ENCODE measurements at places on chromosomes 2 and 18.
A peak's percentile ranks its signal among the peaks of the same experiment; 100 is the strongest.

GRCh38 chr2:240983361-240983995 lies 14.9 kb upstream of the SNED1 start:
- DNase-seq, result peak; percentile 78

DNA sequence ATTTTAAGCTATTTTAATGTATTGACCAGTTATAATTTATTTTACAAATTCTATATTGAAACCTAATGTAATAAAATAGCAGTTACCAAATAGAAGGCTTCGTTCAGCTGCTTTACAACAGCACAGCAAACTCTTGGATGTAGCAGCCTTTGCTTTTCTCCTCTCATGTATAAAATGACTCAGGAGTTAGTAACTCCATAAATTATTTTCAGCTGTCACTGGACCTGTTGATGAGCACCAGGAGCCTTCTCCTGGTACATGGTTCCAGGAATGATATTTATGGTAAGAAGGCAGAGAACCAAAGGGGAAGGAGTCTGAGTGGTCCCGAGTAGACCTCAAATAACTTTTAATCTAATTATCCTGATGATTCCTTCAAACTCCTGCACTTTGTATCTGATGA lies 256.4 kb upstream of the NETO1 start:
- no peak for DNase-seq

- DNase-seq, result no peak
Measured at GRCh38 chr2:197078535-197078934, 152.0 kb upstream of the PGAP1 start.

- DNase-seq, result no peak
Measured at GRCh38 chr2:184322615-184323014, 275.7 kb upstream of the ZNF804A start.

DNA sequence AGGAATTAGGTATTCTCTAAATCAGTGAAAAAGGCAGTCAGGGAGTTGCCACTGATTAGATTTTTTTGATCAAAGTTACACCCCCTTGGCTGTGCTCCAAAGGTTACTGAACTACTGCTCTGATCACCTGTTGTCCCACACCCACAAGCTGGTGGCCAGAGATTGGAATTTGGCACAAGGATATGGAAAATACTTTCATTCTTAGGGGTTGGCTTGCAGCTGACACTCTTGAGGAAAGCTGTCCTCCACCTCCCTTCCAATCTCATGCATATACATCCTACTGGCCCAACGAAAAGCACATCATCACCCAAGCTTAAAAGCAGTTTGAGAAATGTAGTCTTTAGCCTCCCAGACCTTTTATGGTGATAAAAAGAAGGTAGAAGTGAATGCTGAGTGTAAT lies 329.5 kb upstream of the CHAC2 start:
- DNase-seq, result no peak

- peak; percentile 86 for DNase-seq
Measured at GRCh38 chr2:68698567-68699377, 35.8 kb upstream of the ARHGAP25 start.

DNA sequence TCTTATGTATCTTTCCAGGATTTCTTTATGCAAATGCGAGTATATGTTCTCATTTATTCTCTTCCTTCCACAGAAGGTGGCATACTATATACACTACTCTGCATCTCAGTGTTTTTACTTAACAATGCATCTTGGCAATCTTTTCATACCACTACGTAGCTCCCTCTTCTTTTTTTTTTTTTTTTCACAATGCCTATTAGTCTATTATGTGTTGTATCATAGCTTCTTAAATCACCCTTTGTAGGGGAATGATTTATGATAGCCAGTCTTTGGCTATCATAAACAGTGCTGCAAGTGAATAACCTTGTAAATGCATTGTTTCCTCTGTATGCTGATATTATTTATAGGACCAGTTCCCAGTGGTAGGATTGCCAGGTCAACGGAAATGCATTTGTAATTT lies 204.2 kb downstream of the BABAM2 start:
- no peak for DNase-seq

- peak; percentile 19 for DNase-seq
Measured at GRCh38 chr2:86788881-86789686, 1.6 kb downstream of the CD8A start.

DNA sequence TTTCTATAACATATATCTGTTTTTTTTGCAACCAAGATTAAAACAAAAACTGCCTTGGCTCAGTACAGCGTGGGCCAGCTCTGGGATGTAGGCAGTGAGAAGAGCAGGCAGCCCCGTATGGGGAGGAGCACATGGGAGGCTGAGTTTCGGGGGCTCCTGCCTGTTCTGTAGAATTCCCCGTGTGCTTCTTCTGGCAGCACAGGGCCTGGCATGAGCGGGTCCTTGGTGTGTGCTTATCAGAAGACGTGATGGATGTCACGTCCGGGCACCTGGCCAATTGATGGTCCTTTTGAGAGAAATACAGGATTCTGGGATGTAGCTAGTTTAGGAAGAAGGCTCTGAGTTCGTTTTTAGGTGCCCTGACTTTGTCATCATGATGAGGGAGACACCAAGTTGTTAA lies 16.2 kb downstream of the IMPA2 start:
- no peak for DNase-seq

DNA sequence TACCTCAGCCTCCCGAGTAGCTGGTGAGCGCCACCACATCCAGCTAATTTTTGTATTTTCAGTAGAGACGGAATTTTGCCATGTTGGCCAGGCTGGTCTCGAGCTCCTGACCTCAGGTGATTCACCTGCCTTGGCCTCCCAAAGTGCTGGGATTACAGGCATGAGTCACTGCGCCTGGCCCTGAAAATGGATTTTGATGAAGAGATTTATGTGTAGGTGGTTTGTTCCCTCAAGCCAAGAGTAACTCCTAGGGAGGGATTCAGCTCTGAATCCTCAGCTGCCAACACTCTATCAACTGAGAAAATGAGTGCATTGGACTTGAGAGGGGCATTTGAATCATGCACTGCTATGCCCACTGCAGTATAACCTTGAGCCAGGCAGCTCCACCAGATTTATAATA lies 17.5 kb upstream of the LIPG start:
- no peak for DNase-seq

DNA sequence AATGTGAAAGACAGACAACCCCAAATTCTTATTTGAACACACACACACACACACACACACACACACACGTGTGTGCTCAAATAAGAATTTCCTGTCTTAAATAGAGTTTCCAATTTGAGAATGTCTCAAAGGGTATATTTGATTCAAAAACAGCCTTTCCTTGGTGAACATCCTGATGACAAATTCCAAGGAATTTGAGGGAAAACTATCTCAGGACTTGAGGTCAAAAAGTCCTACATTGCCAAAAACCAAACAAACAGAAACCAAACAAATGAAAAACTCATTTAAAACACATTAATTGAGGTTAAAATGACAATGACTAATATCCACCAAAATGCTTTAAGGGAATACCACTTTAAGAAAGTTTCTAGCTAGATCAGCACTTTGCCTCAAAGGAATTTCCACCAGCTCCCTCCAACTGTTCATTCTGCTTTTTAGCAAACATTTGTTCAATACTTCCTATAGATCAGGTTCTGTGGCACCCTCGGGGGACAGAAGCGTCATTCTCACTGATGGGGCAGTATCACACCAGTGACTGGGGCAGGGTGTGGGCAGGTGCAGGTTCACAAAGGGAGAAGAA lies 232.1 kb upstream of the TRIB2 start:
- no peak for DNase-seq

DNA sequence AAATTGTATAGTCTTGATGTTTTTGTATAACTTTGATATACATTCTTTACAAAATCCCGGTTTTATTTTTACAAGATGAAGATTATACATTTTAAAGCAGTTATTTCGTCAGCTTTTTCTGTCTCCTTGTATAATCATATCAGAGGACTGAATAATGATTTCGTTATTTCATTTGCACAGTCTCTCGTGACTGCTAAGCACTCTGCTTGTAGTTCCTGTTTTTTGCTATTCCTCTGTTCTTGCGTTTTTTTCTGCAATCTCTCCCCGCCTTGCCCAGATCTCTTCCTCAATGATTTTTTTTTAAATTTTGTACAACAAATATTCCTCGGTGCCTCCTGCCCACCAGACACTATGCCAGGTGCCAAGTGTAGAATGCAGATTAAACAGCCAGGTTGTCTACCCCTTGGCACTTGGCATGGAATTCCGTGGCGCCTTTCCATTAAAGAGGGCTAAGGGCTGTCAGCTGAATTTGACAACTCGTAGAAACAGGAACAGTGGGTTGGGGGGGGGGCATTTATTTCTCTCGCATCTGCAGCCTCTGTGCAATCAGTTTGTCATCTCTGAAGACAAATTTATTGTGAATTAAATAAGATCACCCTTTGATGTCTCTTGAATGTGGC lies 69.6 kb downstream of the KLHL29 start:
- no peak for DNase-seq

GRCh38 chr2:24842081-24843050 lies 49.1 kb downstream of the CENPO start:
- DNase-seq, result no peak

DNA sequence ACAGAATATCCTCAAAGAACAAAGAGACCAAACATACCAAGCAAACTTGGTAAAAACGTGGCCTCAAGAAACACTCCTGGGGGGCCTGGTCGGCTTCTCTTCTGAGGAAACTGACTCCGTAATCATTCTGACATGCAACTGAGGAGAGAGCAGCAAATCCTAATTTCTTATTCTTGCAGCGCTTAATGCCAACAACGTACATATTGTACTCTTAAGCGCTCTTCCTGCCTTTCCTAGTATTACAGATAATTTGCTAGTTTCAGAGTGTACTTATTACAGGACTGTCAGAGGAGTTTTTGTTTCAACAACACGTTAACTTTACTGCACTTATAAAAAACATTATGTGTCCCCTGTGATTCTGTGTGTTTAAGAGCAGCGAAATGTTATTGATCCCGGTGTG lies 64.9 kb downstream of the ZNF521 start:
- no peak for DNase-seq

DNA sequence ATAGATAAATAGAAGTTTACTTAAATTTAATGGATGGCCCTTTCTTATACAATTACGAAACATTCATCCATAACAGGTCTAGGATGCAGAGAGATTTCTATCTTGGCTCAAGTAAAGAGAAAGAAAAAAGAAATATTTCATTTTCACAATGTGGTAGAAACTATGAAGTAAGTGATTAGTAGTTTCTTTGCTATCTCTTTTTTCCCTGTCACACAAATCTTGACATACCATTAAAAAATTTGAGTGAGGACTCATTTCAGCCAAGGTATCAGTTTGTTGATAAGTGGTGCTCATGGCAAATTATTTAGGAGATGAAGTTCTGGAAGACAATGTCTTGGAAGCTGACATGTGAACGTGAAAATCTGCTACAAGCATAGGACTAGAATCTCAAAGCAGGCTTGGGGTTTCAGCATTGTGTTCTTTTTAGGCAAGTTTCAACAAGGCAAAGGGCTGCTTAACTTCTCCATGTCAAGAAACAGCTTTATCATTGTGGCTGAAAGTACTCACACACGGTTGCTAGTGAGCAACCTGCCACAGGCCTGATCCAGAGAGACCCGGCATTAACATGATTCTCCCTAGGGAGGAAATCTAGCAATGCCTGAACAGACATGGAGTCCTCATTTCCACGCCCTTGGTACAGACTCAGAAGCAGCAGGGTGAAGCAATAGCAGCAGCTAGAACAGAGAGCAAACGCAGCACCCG lies 414.6 kb downstream of the DLGAP1 start:
- DNase-seq, result no peak

GRCh38 chr2:231047274-231047922 lies 9.3 kb upstream of the PSMD1 start:
- no peak for DNase-seq

DNA sequence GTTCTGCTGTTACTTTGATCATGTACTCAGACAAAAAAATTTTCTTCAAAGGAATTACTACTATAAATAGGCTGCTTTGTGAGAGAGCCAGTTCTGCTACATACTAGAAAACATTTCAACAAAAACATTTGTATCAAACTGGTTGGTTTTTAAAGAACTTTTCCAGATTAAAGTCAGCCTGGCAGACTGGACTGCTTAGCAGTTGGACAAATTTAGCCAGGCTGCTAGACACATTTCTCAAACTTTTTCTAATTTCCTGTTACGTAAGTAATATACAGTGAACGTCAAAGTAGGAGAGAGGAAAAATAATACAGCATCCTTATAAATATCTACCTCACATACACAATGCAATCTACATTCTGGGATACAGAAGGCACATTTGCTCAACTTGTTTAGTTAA lies 109.5 kb downstream of the SP3 start:
- DNase-seq, result no peak

- DNase-seq, result no peak
Measured at GRCh38 chr2:143697744-143698143, 568.5 kb downstream of the ARHGAP15 start.

DNA sequence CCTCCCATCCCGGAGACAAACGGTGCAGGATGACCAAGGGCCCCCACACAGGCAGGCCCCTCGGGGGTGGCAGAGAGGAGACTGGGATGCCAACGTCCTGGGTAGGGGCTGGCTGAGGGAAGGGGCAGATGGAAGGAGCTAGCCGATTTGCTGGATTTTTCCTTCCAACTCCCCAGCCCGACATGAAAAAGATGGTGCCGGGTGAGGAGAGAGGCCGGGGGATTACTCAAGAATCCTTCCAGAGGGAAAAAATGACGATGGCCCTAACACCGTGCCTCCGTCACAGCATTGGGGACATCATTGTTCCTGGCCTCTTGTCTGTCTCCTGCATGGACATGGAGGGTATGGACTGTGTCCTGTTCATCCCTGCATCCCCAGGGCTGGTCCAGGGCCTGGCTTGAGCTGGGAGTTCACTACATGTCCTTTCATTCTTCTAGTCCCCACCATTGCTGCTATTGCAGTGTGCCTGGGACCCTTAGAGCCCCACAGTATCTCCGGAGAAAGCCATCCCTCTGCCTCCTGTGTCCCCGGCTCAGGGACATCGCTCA lies 217.7 kb downstream of the TNS1 start:
- DNase-seq, result no peak

DNA sequence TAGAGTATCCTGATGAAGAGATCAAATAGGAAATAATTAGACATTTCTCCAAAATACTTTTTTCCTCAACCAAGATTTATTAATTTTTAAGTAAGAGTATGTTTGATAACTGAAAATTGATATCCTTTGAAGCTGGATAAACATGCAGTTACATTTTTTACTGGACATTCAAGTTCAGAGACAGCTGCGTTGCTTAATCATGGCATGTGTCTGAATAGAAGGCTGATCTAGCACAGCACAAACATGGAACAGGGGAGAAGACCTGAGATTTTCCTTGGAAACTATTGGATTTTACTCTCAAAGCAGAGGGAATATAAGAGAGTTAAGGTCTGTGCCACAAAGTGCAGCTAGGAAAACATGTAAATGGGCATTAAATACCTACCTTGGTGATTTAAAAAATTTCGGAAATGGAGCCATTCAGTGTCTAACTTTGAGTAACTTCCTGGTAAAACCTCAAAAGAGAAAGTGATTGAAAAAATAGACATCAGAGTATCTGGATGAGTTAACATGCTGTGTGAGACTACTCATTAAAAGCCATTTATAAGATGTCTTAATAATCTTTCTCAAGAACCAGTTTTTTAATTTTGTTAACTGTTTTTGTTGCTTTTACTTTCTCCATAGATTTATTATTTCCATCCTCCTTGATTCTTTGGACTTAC lies 31.8 kb downstream of the CRIM1 start:
- DNase-seq, result no peak

Data from NCI-H146 (cell line).